Posterior cingulate gyrus (tissue), 11 donors: ENCODE measurements at places on chromosomes 16 and 17.

DNA sequence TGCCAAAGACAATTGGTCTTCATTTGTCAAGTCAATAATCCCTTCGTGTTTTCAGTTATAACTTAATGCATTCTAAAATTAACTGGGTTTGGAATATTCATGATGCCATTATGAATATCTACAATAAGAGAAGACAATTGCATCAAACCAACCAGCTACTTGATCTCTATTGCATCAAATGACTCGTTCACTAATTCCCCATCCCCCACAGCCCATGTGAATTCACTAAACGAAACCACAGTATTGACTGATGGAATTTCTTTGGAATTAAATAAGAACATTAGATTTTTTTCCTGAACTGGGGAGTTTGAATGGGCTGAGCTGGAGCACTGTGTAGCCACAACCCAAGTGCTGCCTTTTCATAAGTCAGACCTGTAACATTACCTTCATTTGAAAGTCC, 65.3 kb downstream of the HS3ST3B1 start:
- no peak for DNase-seq

DNA sequence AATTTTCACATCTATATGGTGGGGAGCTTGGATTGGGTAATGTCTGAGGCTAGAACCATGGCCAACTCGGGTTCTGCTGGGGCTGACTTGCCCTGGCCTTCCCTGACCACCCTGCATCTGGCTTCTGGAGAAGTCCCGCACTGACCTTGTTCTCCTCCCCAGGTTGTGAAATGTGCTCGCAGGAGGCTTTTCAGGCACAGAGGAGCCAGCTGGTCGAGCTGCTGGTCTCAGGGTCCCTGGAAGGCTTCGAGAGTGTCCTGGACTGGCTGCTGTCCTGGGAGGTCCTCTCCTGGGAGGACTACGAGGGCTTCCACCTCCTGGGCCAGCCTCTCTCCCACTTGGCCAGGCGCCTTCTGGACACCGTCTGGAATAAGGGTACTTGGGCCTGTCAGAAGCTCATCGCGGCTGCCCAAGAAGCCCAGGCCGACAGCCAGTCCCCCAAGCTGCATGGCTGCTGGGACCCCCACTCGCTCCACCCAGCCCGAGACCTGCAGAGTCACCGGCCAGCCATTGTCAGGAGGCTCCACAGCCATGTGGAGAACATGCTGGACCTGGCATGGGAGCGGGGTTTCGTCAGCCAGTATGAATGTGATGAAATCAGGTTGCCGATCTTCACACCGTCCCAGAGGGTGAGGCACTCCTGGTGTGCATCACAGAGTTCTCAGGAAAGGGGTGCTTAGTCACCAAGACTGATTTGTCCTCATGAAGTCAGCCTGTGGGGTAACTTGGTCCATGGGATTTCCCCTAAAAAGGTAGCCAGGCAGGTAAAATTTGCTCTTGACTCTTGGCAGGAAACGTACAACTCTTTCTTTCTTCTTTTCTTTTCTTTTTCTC, 6.1 kb downstream of the NOD2 start:
- no peak for DNase-seq

- no peak for DNase-seq
Measured at GRCh38 chr17:79739148-79740062, 8.7 kb downstream of the ENPP7 start.

DNA sequence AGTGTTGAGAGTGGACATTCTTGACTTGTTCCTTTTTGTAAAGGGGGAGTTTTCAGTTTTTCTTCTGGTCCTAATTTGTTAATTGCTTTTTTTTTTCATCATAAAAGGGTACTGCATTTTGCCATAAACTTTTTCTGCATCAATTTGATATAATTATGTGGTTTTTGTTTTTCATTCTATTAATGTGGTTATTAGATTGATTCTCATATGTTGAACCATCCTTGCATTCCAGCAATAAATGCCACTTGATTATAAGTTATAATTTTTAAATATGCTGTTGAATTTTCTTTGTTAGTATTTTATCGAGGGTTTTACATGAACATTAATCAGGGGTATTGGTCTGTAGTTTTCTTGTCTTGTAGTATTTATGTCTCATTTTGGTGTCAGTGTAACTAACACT, 87.2 kb upstream of the SMIM36 start:
- no peak for DNase-seq

DNA sequence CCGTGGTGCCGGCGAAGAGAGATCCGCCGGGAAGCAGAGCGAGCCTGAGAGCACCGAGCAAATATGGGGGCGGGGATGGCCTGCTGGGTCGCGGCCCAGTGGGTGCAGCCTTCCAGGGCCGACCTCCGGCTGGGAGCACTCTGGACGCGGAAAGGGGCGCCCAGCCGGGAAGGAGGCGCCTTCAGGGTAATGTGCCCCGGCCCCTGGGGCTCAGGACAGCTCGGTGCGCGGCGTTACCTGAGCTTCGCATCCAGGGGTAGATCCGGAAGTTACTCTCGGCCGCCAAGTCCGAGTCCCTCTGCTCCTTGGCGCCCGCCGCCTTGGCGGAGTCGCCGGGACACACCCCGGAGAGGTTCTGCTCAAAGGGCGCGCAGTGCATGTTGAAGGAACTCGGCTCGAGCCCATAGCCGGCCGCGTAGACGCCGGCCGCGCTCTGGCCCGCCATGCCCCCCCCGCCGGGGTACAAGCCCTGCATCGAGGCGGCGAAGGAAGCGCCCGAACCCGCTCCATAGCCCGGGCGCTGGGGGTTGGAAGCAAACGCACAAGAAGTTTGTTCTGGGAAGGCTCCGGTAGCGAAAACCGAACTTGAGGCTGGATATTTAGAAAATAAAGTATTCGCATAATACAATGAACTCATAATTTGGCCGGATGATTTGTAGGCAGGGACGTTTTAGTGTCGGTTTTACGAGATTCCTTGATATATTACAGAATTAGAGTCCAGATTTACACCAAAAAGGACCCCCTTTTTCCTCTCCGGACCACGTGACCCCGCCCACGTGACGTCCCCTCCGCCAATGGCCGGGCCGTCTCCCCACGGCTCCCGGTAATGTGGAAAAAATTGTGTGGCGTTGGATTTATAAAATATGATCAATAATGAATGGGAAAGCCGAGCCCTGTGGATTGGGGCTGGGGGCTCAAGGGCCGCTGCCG, at the start of gene HOXB7:
Gene HOXB7, minus strand, starts transcription at position 736 of the 930 bp plus-strand sequence. Its CDS starts 99 bp downstream, at position 637.
- no peak for DNase-seq

DNA sequence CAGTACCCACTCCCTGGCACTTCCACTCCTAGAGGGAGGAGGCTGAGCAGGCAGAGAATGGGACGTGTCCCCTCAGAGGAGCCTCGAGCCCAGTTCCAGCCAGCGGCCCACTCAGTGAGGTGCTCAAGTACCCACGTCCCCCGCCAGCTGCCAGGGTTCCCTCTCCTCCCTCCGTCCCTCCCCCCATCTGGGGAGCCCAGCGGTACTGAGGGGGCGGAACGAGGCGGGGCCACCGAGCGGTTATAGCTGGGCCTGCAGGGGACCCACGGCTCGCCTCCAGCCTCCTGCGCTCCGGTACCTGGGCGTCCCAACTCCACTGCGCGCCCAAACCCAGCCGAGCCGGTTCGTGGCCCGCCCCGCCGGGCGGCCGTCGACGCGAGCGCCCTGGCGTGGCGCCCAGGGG, at the start of gene NPW:
Gene NPW, plus strand, starts transcription at position 268 of the 403 bp plus-strand sequence.
- DNase-seq, result no peak

- DNase-seq, result peak; percentile 77
Measured at GRCh38 chr16:89104930-89105571, 11.4 kb downstream of the ACSF3 start.

DNA sequence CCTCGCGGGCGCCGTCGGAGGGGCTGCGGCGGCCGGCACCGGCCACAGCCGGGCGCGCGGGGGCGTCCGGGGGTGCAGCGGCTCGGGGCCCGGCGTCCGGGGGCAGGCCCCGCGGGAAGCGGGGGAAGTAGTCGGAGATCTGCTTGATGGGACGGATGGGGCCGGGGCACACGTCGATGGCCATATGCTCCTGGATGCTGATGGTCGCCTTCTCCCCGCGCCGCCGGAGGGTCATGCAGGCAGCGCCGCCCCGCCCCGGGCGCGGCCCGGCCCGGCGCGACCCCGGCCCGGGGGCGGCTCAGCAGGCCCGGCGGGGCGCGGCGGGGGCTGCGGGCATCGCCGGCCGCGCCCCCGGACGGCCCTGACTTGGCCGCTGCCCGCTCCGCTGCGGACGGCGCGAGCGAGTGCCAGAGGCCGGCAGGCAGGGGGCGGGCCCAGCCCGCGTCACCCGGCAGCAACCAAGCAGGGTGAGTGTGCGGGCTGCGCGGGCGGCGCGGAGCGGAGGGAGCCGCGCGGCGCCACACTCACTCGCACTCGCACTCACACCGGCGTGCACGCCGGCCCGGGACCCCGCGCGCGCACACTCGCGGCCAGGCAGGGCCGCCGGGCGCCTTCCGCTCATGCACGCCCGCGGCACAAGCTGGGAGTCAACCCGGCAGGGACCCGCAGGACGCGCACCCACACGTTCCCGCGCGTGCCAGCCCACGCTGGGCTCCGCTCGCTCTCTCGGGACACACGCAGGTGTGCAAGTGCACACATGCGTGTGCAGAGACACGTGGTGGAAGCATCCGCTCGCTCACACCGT, at the start of gene DOC2B:
Gene DOC2B, minus strand, starts transcription at position 406 of the 805 bp plus-strand sequence. Its CDS starts 171 bp downstream, at position 235.
- peak; percentile 43 for DNase-seq

DNA sequence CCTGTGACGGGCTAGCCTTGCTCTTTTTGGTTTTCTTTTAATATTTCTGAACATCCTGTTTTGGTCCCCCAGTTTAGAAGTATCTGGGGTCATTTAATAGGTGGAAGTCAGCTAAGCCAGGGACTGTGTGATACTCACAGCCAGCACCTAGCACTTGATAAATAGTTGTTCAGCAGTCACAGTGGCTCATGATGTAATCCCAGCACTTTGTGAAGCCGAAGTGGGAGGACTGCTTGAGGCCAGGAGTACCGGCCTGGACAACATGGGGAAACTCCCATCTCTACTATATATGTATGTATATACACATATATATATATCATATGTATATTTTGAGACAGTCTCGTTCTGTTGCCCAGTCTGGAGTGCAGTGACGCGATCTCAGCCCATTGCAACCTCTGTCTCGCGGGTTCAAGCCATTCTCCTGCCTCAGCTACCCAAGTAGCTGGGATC, 1.8 kb upstream of the ZNRF1 start:
- DNase-seq, result no peak

GRCh38 chr16:716200-716568, 1.3 kb downstream of the METRN start:
- peak; percentile 88 for DNase-seq

GRCh38 chr16:87074641-87075318, 242.4 kb downstream of the C16orf95 start:
- no peak for DNase-seq

DNA sequence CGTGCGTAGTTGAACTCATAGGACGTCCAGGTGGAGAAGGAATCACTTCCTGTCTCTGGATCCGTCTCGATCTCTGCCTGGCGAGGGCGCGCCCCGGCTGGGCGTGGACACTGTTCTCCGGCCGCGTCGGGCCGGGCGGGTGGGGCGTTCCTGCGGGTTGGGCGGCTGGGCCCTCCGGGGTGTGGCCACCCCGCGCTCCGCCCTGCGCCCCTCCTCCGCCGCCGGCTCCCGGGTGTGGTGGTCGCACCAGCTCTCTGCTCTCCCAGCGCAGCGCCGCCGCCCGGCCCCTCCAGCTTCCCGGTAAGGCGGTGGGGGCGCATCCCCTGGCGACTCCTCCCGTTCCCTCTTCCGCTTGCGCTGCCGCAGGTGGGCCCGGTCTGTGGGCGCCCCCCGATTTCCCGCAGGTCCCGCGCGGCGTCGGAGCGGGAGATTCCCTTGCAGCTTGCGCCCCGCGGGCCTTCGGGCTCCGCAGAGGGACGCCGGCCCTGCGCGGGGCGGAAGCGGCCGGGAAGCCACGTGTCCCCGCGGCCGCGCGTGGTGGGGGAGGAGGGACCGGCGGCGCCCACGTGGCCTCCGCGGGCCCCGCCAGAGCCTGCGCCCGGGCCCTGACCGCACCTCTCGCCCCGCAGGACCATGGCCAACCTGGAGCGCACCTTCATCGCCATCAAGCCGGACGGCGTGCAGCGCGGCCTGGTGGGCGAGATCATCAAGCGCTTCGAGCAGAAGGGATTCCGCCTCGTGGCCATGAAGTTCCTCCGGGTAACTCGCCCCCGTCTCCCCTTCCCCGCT, at the start of gene NME2:
Gene NME2, plus strand, starts transcription at position 214 of the 789 bp plus-strand sequence. Its CDS starts 420 bp downstream, at position 634.
- DNase-seq, result peak; percentile 76

DNA sequence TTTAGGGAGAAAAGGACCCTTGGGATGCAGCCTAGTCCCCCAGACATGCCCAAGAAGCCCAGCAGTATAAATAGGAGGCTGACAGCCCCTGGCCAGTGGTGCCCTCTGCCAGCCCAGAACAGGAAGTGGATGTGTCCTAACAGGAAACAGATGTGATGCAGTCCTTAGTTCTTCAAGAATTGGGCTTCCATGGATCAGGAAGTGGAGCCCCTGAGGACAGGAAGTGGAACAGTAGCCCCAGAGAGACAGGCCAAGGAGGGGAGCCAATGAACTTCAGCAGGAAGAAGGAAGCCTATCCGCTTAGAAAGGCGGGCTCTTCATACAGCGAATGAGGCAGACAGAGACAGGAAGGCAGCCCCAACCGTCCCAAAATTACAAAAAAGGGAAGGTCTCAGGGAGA, 7.2 kb downstream of the CTF1 start:
- DNase-seq, result no peak

- DNase-seq, result no peak
Measured at GRCh38 chr17:55002458-55002857, 33.9 kb downstream of the STXBP4 start.

DNA sequence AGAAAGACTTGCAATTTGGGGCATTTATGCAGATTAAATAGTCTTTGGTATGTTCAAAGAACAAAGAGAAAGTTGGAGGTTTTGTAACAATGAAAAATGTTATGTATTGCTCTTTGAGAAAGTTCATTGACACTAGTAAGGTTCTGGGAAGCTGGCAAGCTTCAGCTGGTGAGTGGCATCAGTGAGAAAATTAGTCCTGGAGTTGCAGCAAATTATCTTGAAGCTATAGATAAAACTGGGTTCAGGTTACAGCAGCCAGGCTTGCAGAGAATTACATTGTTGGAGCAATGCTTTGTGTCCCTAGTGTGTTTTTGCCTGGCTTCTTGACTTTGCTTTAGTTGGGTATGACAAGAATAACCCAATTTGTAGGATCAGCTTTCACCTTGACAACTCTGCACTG, 221.2 kb downstream of the CDH13 start:
- no peak for DNase-seq

GRCh38 chr16:28610595-28611191, 849 bp upstream of the SULT1A1 start:
- no peak for DNase-seq

DNA sequence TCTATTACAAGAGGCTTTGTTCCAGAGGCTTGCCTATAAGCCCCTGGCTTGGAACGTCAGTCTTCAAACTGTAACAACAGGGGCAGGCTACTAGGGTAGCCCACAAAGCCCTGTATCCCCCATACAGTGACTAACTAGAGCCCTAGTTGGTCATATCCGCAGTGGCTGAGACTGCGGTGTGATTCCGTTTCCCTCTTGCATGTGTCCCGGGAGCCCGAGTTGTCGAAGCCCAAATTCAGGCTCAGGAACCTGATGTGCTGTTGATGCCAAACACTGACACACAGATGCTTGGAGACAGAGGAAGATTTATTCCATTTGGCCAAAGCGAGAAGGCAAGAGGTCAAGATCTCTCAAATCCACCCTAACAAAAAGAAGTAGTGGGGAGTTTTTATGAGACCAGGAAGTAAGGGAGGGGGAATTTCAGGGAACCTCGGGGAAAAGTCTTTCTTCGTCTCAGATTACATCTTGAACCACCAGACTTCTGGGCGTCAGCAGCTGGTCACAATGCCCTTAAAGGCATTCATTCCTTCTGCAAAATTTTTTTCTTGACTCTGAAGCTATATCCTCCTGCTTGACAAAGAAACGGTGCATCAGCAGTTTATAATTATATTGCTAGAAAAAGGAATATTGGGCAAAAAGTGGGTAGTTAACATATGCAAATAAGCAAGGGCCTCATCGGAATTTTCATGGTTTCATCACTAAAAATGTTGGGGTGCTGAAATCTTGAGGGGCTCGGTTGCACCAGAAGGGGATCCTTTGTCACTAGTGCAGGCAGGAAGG, 879 bp downstream of the SLFN5 start:
- DNase-seq, result no peak
